ENCODE measurements at places on chromosomes 6 and 20.

- no peak for DNase-seq
Observed at GRCh38 chr6:113763311-113763766, 93.8 kb upstream of the MARCKS start.

- DNase-seq: no peak
Observed at GRCh38 chr20:6583134-6583738, 184.2 kb upstream of the BMP2 start.

DNA sequence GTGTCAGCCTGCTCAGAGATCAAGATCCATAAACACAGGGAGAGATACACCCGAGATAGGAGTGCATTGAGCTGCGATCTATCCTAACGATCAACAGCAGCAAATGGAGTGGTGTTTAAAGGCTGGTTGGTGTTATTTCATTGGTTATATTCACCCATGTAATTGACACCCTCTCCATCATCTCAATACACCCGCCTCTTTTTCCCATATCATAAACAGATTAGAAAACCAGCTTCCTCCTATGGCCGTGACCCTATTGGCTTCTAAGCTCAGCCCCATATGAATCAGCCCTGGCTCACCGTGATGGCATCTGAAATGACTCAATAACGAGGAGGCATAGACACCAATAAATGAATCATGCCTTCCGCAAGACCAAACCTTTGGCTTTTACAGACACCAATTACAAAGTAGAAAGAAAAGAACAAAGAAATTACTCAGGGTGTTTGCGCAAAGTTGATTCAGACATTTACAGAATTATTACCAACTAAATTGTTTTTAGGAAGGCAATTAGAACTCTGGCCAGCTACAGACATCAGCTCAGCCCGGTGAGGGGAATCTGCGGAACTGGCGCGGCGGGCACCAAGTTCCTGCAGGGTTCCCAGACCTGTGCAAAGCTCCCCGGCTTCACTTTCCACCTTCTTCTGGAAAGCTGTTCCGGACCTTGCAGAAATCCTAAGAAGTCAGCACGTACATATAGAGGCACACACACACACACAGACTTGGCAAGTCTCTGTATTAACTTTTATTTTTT is 11.5 kb downstream of the PMEPA1 start:
- DNase-seq: peak; percentile 78

- no peak for DNase-seq
Observed at GRCh38 chr6:45590226-45590625, 212.5 kb upstream of the SUPT3H start.

GRCh38 chr20:61015602-61016001 is 236.5 kb upstream of the CDH4 start:
- no peak for DNase-seq

- no peak for DNase-seq
Observed at GRCh38 chr6:35905841-35906498, 14.9 kb downstream of the SRPK1 start.

DNA sequence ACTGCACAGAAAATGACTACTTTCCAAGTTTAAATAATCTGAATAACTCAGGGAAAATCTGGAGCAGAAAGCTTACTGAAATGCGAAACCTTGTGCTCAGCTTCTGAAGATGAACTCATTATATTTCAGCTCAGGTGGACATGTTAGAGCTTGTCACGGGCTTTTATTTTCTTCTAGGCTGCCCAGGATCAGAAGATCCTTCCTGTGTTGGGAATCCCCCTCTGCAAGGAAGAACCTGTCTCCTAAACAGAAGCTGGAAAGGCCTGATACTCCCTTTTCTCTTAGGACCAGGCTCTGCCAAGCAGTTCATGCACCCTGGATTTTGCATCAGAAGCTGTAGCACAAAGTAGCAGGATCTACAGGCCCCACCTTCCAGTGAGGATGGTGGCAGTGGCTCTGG is 5.1 kb upstream of the SLC2A12 start:
- DNase-seq: no peak

DNA sequence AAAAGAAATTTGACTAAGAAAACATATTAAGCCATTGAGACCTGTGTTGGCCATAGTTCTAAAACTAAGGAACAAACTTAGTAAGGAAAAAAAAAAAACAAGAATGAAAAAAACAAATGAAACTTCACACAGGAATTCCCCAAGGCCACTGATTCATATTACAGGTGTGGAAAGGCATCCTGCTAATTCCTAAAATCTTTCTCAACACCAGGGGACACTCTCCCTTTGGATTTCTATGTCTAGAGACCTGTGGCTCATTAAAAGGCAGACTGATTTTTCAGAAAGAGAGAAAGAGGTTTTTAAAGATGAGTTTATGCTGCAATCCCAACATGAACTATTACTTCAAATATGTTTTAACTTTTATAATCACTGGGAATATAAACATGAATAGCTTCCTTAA is at the start of gene OR12D1:
OR12D1 (plus strand) TSS at position 341 of the 400 bp plus-strand sequence.
- DNase-seq: no peak

GRCh38 chr20:48034751-48035150 is 249.5 kb upstream of the SULF2 start:
- DNase-seq: no peak

DNA sequence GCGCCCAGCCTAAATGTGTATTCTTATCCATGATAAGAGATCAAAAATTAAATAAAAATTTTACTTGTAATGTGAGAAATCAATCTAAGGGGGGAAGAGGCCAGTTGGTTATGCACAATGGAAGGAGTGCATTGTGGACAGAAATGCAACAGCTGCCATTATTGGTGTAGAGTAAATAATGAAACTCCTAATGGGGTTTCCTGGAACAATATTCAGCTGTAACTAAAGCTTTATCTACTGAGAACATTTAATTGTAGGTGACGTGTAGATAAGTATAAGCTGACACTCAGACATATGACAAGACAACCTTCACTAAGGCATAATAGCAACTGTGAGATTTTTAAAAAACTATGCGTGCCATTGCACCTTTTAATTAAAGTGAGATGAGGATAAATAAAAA is 71.4 kb downstream of the CEP57L1 start:
- no peak for DNase-seq

GRCh38 chr6:156336733-156337132 is 440.4 kb upstream of the ARID1B start:
- DNase-seq: no peak

- DNase-seq: no peak
Observed at GRCh38 chr6:137866200-137866913, 702 bp upstream of the TNFAIP3 start.

DNA sequence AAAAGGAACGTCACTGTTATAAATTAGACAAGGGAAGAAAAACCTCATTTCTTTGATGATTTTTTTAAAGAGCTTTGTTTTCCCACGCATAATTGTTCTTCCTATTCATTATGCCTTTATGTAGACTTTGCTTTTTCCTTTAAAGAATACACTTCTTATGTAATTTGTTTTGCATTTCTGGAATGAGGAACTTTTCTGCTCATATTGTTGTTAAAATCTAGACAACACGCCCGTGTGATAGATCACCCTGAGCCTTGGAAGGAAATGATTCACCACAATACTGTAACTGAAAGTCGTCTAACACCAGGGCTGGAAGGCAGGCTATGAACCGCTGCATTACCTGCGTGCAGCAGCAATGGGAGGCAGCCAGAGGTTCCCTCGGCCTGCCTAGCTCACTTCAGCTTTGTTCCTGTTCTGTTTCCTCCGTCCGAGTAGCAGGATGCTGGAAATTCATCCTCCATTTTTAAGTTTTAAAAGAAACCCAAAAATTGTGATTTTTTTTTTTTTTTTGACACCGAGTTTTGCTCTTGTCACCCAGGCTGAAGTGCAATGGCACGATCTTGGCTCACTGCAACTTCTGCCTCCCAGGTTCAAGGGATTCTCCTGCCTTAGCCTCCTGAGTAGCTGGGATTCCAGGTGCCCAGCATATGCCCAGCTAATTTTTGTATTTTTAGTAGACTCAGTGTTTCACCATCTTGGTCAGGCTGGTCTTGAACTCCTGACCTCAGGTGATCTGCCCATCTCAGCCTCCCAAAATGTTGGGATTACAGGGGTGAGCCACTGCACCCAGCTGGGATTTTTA is 49.6 kb upstream of the ZNF217 start:
- peak; percentile 68 for DNase-seq

DNA sequence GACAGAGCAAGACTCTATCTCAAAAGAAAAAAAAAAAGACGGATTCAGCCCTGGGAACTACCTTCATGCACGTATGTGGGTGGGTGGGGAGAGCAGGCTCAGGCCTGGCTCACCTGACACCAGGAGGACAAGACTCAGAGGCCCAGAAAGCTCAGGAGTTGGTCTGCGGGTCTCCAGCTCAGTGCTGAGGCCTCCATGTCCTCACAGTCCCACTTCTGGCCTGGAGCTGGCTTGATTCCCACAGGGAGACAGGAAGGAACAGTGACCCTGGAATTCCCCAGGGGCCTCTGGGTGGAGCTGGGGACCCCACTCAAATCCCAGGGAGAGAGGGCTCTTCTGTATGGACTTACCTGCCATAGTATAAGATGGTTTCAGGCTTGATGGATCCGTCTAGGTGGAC is 15.6 kb downstream of the ADA start:
- no peak for DNase-seq

- no peak for DNase-seq
Observed at GRCh38 chr20:59455402-59456341, 148.7 kb upstream of the PHACTR3 start.

- DNase-seq: no peak
Observed at GRCh38 chr6:162493917-162494316, 233.6 kb downstream of the PRKN start.

GRCh38 chr6:67952121-67952520 is 683.0 kb upstream of the ADGRB3 start:
- DNase-seq: no peak

DNA sequence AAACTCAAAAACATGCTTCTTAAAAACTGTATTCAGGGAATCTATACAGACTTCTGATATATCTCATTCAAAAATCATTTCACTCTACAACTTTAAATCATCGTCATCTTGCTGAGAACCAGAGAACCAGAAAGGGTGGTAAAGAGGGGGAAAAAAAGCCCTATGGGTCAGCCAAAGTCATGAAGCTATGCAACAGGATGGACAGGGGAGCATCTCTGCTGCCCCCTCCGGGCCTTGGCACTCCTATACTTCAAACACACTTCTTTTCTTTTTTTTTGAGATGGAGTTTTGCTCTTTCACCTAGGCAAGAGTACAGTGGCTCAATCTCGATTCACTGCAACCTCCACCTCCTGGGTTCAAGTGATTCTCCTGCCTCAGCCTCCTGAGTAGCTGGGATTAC is 73.5 kb upstream of the NFATC2 start:
- no peak for DNase-seq

DNA sequence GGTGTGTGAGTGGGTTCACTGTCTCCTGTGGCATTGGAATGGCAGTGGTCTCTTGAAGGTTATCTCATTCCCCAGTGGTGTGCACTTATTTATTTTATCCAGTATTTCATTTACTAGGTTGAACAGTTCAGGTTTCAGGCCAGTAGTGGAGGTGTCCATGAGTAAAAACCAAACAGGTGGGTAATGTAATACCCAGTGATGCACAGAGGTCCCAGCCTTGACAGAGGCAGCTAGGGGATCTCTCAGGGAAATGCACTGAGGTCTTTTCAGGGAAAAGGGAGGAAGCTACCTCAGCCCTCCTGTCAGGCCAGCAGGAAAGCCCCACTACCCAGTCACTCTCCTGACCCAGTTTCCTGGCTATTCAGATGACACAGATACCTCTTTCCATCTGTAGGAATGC is 403.6 kb downstream of the UTRN start:
- DNase-seq: no peak

DNA sequence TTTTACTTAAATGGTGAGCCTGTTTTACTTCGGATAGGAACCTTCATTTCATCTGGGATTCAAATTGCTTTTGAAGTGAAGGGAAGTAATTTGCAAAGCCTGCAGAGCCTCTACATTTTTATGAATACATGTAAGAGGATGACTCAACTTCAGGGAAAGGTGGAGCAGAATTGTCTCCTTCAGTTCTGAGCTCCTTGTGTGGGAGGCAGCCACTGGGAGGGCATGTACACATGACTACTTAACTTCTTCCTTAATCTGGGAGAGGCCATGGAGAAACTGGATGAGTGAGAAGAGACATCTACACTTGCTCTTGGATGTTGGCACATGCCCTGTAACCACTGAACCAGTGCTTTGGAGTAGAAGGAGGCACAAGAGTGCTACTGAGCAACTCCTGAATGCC is 145.1 kb upstream of the NRSN1 start:
- DNase-seq: no peak

GRCh38 chr6:112636650-112637262 is 289.6 kb downstream of the RFPL4B start:
- DNase-seq: no peak

DNA sequence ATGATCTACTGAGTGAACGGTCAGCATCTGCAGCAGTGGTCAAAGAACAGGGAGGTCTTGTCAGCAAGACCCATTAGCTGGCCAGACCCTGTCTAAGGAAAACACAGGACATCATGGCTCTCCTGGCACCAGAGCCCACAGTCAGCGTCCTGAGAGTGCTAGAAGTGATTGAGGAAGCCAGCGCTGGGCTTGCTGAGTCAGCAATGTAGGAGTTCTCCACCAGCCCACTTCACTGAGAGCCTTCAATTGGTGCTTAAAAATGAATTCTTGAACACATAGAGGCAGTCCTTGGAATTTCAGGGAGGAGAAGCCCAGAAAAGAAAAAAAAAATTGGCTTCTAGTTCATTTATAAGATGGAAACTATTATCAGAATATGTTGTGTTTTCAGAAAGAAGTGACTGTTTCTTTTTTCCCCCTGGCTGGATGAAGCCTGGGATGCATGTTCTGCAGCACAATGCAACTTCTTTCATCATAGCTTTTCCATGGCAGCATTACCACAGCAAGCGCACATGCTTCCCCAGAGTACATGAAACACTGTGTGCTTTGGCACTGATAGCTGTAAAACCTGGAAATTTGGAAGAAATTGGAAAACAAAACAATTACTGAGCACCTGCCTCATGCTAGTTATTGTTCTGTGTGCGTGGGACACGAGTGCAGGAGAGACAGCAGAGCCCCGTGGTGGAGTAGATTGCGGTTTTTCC is 899.9 kb downstream of the C6orf118 start:
- no peak for DNase-seq

- no peak for DNase-seq
Observed at GRCh38 chr6:52594221-52594620, 17.4 kb upstream of the TRAM2 start.

GRCh38 chr6:134003542-134003951 is 48.9 kb downstream of the SLC2A12 start:
- no peak for DNase-seq

DNA sequence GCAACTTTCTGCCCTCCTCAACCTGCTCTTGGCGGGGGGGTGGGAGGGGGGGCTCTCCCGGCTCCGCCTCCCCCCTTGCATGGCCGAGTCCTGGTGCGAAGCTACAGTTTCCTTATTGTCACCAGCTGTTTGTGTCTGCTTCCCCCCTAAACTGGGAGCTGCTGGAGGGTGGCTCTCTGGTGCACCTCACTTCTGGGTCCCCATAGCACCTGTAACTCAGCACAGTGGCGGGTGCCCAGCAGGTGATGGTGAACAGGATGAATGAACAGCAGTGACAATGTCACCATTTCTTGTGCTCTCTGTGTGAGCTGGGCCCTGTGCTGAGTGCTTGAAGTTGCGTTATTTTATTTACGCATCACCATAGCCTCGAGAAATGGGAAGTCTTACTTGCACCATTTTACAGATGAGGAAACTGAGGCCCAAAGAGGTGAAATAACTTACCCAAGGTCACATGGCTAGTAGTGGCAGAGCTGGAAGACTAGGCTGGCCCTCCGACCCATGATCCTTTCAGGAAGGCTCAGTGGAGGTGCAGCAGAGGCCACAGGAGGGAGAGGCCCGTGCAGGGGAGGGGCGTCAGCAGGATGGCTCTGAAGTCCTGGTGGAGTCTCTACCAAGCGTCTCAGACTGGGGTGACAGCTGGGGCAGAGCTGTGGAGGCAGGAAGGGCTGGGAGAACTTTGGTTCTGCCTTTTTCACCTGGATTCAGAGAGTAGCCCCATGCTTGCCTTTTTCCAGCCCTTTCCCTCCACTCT is 41.8 kb downstream of the SRC start:
- DNase-seq: no peak
